Mesothelial cell of epicardium (in vitro differentiated cells): ENCODE measurements at places on chromosomes 11 and 22.

DNA sequence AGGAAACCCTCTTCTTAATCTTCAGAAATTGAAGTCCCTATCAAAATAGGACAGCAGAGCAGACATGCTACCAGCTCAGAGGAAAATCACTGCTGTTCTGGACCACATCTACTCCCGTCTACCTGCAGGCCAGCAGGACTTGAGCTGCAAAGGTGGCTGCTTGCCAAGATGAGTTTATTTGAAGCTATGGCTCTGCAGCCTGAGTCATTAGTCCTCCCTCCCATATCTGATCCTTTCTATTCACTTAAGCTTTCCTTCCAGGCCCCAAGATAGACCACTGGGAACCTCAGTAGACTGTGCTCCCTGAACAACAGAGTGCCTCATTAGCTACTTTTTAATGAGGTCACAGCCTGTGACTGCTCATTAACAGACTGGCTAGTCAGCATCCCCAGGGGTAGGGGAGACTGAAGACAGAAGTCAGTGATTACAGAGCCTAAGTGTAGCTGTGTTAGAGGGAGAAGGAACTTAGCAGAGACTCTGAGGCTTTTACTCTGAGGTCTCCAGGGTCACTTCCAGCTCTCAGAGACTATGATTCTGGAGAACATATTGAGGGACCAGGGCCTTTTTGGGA, 6.8 kb upstream of the OR10A2 start:
- H3K36me3 ChIP-seq = peaks cover 3% of the 10 kb centered on the region
- no peaks in the 10 kb centered on the region for H3K27me3 ChIP-seq
- no peak overlapping the region for H3K27ac ChIP-seq
- no peak overlapping the region for H3K4me3 ChIP-seq

- H3K4me3 ChIP-seq = no peak overlapping the region
- peaks cover 23% of the 10 kb centered on the region for H3K4me1 ChIP-seq
- DNase-seq = no peak
- no peaks in the 10 kb centered on the region for H3K36me3 ChIP-seq
- no peak overlapping the region for H3K27ac ChIP-seq
Observed at GRCh38 chr11:45163956-45164575, 17.6 kb downstream of the PRDM11 start.

- peaks cover 2% of the 10 kb centered on the region for H3K27me3 ChIP-seq
- no peak overlapping the region for H3K27ac ChIP-seq
- H3K4me3 ChIP-seq = no peak overlapping the region
- peaks cover 38% of the 10 kb centered on the region for H3K4me1 ChIP-seq
Observed at GRCh38 chr22:27134315-27134701, 476.9 kb downstream of the MIAT start.

DNA sequence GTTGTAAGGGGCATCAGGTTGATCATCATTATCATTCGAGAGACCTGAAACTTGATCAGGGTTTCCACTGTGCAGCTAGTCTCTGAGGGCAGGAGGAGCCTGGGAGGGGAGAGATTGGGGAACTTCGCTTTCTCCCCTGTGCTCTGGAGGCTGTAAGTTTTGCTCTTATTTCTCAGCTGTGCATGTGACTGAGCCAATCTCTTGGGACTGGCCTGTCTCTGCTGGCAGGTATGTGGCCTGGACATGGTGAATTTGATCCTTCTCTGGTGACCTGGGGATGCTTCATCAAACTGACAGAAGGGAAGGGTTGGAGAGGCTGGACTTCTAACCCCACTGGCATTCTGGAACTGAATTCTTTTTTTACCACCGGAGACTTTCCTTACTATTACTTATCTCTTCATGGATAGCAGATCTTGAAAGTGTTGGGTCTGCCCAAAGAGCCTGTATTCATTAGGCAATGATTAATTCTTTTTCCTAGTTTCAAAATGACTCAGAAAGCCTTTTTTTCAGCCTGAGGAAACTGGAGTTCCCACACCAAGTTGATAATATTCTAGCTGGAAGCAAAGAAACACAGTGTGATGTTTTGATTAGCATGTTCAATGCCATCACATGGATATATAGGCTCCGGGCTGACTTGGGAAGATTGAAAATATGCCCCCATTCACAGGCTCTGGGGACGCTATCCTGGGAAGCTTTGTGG, 36.5 kb downstream of the TSPAN18 start:
- H3K4me1 ChIP-seq = peaks cover 30% of the 10 kb centered on the region
- H3K27ac ChIP-seq = peak overlapping the region; percentile 48
- no peaks in the 10 kb centered on the region for H3K27me3 ChIP-seq

DNA sequence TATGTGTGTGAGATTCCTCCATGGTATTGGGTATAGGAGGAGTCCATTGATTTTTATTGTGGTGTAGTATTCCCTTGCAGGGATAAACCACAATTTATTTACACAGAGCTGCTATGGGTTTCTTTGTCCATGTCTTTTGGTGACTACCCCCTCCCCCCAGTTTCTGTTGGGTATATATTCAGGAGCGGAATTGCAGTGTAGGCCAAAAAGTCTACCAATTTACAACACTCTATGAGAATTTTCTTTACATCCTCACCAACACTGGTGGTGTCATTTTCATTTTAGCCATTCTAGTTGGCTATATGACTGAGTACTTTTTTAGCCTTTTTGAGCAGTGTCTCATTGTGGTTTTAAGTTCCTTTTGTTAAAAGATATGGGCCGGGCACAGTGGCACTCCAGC, 55.2 kb upstream of the ATXN10 start:
- DNase-seq = no peak
- no peak overlapping the region for H3K4me3 ChIP-seq
- no peaks in the 10 kb centered on the region for H3K36me3 ChIP-seq

DNA sequence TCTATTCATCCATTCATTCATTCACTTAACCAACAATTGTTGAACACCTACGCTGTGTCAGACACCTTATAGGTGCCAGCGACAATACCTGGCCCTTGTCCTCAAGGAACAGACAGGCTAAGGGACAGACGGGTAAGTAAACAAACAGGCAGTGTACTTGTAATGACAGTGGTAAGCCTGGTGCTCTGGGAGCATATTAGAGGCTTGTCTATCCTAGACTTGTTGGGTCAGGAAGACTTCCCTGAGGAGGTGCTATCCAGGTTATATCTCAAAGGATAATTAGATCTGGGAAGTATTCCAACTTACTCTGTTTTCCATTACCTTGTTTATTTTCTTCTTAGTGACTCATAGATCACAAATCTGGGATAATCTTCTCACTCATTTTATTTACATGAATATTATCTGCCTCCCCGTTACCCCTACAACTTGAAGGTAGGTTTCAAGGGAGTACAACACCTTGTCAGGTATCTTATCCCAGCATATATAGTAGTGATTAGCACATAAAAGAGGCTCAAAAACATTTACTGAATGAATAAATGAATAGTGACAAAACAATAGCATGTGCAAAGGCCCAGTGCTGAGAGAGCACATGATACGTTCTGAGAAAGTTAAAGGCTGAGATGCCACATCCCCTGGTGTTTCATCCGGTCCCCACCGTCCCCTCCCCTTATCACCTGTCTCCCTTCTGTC, 75.3 kb upstream of the NCAM1 start:
- no peaks in the 10 kb centered on the region for H3K36me3 ChIP-seq
- no peak for DNase-seq
- H3K4me3 ChIP-seq = no peak overlapping the region
- H3K4me1 ChIP-seq = peaks cover 7% of the 10 kb centered on the region

- no peak overlapping the region for H3K4me3 ChIP-seq
- H3K4me1 ChIP-seq = peaks cover 10% of the 10 kb centered on the region
- H3K36me3 ChIP-seq = no peaks in the 10 kb centered on the region
- H3K27me3 ChIP-seq = peaks cover 30% of the 10 kb centered on the region
Observed at GRCh38 chr11:118060869-118061268, 16.0 kb upstream of the TMPRSS4 start.

- no peak for DNase-seq
- no peaks in the 10 kb centered on the region for H3K36me3 ChIP-seq
- no peak overlapping the region for H3K27ac ChIP-seq
- H3K4me1 ChIP-seq = peaks cover 15% of the 10 kb centered on the region
- H3K4me3 ChIP-seq = no peak overlapping the region
- H3K27me3 ChIP-seq = peaks cover 36% of the 10 kb centered on the region
Observed at GRCh38 chr11:117823294-117823945, 1.1 kb downstream of the FXYD2 start.
